ENCODE measurements at places on chromosomes 11 and 22. TPM values are rescaled to one million over a fixed set of nuclear protein-coding genes. Genes with fewer than 3 reads are reported as not detected.

The KIF18A gene
- 2.6 TPM for total RNA-seq

The POLD3 gene
- total RNA-seq, result 9.8 TPM

The IRAG1 gene
- 14.4 TPM for total RNA-seq

The TXN2 gene
- total RNA-seq, result 21.8 TPM

The SLC6A5 gene
- under 0.01 TPM for total RNA-seq

The MUC5AC gene
- not detected for total RNA-seq

The CECR2 gene
- total RNA-seq, result under 0.01 TPM

The VWA5A gene
- 7.6 TPM for total RNA-seq

The SPINDOC gene
- 8.1 TPM for total RNA-seq

The SLC22A25 gene
- total RNA-seq, result not detected

The DGCR6L gene
- 57.6 TPM for total RNA-seq

The CDC42EP2 gene
- total RNA-seq, result 15.0 TPM

The PATZ1 gene
- 11.0 TPM for total RNA-seq

The IGSF9B gene
- 0.37 TPM for total RNA-seq

The AP1B1 gene
- total RNA-seq, result 51.3 TPM

The BARX2 gene
- not detected for total RNA-seq

The MMP27 gene
- total RNA-seq, result not detected

The SYNGR1 gene
- 19.5 TPM for total RNA-seq

The MPST gene
- total RNA-seq, result 54.8 TPM

The MUC15 gene
- not detected for total RNA-seq

Measured in smooth muscle cell of bladder (primary cell).